Activated CD8-positive, alpha-beta memory T cell treated with anti-CD3 and anti-CD28 coated beads, Interleukin-2, amount 10 ng/mL, durations not matched to agents 7 days and 5 days (primary cell): ENCODE measurements at places on chromosomes 3 and 15.

DNA sequence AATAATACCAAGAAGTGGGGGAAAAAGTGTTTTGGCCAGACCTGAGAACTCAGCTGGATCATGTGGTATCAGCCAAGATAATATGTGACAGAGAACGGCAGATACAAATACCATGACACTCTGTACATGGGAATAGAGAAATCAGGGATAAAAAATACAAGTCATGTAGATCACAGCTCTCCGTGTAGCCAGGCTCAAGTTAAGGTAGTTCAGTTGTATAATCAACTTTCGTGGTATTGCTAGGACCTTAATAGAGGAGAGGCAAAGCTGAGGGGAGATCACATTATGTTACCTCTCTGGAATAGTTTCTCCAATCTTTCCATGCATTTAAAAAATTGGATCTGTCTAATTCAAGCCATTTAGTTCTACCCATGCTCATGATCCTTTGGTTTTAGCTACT lies 179.8 kb downstream of the GHSR start:
- H3K4me3 ChIP-seq: no peak overlapping the region
- no peaks in the 10 kb centered on the region for H3K4me1 ChIP-seq
- peaks cover 8% of the 10 kb centered on the region for H3K36me3 ChIP-seq

GRCh38 chr3:179819379-179819778 lies 166.5 kb downstream of the USP13 start:
- DNase-seq: no peak
- no peaks in the 10 kb centered on the region for H3K36me3 ChIP-seq
- H3K4me1 ChIP-seq: no peaks in the 10 kb centered on the region

GRCh38 chr3:69063636-69064035 lies 11.5 kb upstream of the TMF1 start:
- peak overlapping the region; percentile 61 for H3K4me3 ChIP-seq
- no peaks in the 10 kb centered on the region for H3K27me3 ChIP-seq
- H3K4me1 ChIP-seq: peaks cover 69% of the 10 kb centered on the region
- peak overlapping the region; percentile 86 for H3K27ac ChIP-seq

GRCh38 chr3:53199834-53200233 lies 38.8 kb downstream of the PRKCD start:
- H3K36me3 ChIP-seq: no peaks in the 10 kb centered on the region
- peaks cover 11% of the 10 kb centered on the region for H3K4me1 ChIP-seq
- H3K4me3 ChIP-seq: no peak overlapping the region
- H3K27ac ChIP-seq: no peak overlapping the region

DNA sequence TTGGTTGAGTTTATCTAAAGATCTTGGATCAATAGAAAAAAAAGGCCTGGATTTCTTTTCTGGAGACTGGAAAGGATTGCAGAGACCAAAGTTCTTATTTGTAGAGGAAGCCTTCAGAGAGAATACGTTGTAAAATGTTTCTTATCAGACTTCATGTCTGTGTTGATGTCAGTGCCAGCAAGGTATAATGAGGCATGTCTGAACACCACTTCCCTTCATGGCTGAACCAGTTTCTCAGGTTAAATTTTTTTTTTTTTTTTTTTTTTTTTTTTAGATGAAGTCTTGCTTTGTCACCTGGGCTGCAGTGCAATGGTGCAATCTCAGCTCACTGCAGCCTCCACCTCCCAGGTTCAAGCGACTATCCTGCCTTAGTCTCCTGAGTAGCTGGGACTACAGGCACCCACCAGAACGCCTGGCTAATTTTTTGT lies 17.8 kb upstream of the ZNF774 start:
- no peaks in the 10 kb centered on the region for H3K36me3 ChIP-seq
- H3K4me1 ChIP-seq: peaks cover 10% of the 10 kb centered on the region
- no peak overlapping the region for H3K27ac ChIP-seq
- no peak overlapping the region for H3K4me3 ChIP-seq

GRCh38 chr3:72444656-72445223 lies 403.5 kb downstream of the SHQ1 start:
- peak overlapping the region; percentile 98 for H3K27ac ChIP-seq
- H3K4me1 ChIP-seq: peaks cover 68% of the 10 kb centered on the region
- no peaks in the 10 kb centered on the region for H3K27me3 ChIP-seq
- H3K4me3 ChIP-seq: peak overlapping the region; percentile 99

DNA sequence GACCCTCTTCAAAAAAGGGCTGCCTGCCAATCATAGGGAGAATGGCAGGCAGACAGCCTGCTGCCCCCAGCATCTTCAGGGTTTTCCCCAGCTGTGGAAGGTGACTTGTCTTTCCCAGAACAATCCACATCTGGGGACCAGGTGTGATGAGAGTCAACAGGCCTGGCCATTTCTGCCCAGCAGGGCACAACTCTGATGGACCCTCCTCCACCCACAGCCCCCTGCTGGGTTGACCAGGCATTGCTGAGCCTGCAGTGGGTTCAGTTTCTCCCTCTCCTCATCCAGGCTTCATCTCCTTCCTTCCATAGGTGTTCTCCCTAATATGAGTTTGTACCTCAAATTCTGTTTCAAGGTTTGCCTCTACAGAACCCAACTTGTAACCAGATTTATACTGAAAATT lies 111.0 kb downstream of the MINAR1 start:
- no peaks in the 10 kb centered on the region for H3K4me1 ChIP-seq
- DNase-seq: no peak
- H3K27ac ChIP-seq: no peak overlapping the region
- H3K27me3 ChIP-seq: no peaks in the 10 kb centered on the region

DNA sequence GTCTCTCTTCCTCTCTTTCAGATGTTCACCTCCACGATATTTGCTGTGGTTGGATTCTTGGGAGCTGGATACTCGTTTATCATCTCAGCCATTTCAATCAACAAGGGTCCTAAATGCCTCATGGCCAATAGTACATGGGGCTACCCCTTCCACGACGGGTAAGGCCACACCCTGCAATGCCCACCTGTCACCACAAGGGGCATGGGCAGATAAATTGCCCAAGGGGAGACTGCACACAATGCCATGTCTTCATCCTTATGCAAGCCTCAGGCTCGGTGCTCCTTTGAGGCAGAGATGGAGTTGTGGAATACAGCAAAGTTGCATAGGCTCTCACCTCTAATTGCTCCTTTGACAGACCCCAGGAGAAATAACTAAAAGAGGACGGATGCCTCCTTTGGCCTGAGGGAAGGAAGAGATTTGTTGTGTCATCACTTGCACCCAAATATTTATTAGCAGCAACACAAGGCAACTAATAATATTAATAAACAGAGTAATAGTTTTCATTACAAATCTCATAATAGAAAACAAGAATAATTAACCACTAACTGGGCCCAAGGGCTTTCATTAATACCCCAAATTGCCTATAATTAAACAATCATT lies 13.2 kb downstream of the TM4SF4 start:
- peak; percentile 55 for DNase-seq
- no peaks in the 10 kb centered on the region for H3K36me3 ChIP-seq
- no peak overlapping the region for H3K4me3 ChIP-seq
- H3K4me1 ChIP-seq: no peaks in the 10 kb centered on the region
- peaks cover 20% of the 10 kb centered on the region for H3K27me3 ChIP-seq

DNA sequence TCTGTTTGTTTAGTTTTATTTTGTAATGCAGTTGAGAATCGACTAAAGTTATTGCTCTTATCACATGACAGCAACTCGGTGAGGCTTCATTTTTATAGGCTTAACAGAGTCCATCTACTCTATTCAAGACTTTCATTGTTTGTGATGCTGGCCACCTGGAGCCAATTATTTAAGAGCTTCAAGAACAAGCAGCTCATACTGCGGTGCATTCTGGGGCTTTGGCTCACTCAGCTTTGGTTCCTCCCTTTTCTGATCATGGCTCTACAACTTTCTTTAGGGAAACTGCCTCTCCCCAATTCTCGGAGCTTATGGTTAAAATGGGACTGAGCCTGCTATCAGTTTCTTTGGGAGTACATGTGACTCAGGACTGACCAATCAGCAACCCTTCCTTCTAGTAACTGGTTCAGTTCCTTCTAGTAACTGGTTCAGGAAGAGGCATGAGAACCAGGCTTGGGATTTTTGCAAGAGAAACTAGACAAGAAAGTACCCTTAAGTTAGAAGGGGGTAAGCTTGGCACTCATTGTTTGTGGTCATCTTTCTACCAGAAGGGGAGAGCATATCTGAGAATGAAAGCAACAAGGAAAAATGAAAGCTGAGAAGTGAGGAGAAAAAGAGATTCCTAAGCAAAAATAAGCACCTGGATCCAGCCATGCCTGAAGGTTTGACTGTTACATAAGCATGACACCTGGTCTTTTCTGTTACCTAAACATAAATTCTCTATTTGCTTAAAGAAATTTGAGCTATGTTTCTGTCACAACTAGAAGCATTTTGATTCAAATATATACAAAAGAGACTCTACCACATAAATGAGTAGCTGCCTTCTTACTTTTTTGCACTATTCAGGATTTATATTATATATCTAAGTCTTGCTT lies 24.1 kb upstream of the ARHGEF3 start:
- no peak overlapping the region for H3K27ac ChIP-seq
- H3K36me3 ChIP-seq: peaks cover 8% of the 10 kb centered on the region
- H3K4me1 ChIP-seq: peaks cover 38% of the 10 kb centered on the region

DNA sequence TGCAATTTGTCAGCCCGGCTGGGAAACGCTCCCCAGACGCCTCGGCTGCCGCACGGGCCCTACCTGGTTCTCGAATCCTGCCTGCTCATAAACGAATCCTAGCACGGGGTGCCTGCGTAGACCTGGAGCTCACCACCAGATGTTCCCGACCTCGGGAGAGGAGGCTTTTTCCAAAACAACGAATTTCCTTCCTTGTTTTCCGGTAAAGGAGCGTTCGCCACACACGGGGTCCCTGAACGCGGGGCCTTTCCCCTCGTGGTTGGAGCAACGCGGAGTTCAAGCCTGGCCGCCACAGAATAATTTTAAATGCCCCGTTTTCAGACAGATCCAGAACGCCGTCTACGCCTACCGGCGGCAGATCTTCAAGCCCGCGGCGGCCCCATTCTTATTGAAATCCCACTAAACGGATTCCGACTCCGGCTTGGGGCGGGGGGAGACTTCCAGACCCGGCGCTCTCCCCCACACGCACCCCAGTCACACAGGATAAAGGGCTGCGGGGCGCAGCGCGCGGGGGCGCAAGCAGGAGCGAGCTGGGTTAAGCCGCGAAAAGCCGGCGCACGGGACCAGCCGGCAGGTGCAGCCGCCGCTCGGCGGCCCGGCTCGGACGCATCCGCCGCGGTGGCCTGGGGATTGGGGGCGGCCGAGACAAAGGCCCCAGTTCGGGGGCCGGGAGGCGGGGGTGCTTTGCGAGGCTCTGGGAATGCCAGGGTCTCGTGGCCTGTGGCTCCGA lies 895 bp downstream of the GATA2 start:
- no peaks in the 10 kb centered on the region for H3K36me3 ChIP-seq
- H3K4me1 ChIP-seq: peaks cover 22% of the 10 kb centered on the region
- peak overlapping the region; percentile 46 for H3K27ac ChIP-seq
- H3K27me3 ChIP-seq: peaks cover 76% of the 10 kb centered on the region
- no peak for DNase-seq

DNA sequence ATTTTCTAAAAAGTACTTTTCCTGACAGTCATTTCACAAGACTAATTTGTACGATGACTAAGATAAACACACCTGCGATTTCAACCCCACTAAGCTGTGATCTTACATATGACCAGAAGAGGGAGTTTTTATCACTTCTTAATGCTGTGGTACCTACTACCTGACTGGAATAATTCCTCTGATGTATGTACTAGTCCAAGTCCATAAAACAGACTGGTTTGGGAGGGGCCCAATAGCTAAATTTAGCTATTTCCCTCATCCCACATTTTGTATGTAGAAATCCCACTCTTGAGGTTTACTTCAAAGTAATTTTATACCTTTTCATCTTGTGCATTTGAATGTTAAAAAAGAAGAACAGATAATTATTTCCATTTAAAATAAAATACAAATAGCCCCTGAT lies 49.7 kb upstream of the SCAANT1 start:
- no peak for DNase-seq
- peaks cover 53% of the 10 kb centered on the region for H3K4me1 ChIP-seq
- peaks cover 4% of the 10 kb centered on the region for H3K36me3 ChIP-seq
- H3K4me3 ChIP-seq: no peak overlapping the region

GRCh38 chr3:189914799-189915198 lies 205.9 kb downstream of the P3H2 start:
- no peak overlapping the region for H3K27ac ChIP-seq
- no peak overlapping the region for H3K4me3 ChIP-seq
- H3K36me3 ChIP-seq: no peaks in the 10 kb centered on the region
- no peaks in the 10 kb centered on the region for H3K4me1 ChIP-seq

- H3K27me3 ChIP-seq: peaks cover 20% of the 10 kb centered on the region
- no peak overlapping the region for H3K4me3 ChIP-seq
Observed at GRCh38 chr3:10508235-10508618, 2.8 kb upstream of the ATP2B2 start.

DNA sequence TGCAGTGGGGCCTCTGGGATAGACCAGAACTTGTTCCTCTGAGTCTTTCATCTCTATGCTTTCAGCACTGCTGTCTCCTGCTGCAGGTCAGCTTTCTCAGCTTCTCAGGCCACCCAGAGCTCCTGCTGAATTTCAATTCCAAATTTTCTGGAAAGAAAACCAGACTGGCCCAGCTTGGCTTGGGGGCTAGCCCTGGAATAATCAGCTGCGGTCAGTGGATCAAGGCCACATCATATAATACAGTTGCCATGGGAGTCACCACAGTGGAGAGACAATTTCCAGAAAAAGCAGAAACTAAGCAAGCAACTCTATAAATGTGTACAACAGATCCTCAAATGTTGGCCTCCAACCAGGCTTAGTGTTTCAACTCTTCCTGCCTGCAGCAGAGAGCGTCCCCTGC lies 91.1 kb upstream of the SLC24A5 start:
- no peaks in the 10 kb centered on the region for H3K36me3 ChIP-seq
- no peaks in the 10 kb centered on the region for H3K4me1 ChIP-seq

- H3K27ac ChIP-seq: no peak overlapping the region
- no peaks in the 10 kb centered on the region for H3K27me3 ChIP-seq
- peaks cover 3% of the 10 kb centered on the region for H3K4me1 ChIP-seq
- peaks cover 45% of the 10 kb centered on the region for H3K36me3 ChIP-seq
- DNase-seq: no peak
Observed at GRCh38 chr15:40992241-40992741, 39.0 kb downstream of the CHAC1 start.

GRCh38 chr3:190369668-190370295 lies 18.2 kb upstream of the CLDN16 start:
- H3K4me3 ChIP-seq: no peak overlapping the region
- H3K36me3 ChIP-seq: no peaks in the 10 kb centered on the region
- H3K27me3 ChIP-seq: no peaks in the 10 kb centered on the region
- no peak for DNase-seq

DNA sequence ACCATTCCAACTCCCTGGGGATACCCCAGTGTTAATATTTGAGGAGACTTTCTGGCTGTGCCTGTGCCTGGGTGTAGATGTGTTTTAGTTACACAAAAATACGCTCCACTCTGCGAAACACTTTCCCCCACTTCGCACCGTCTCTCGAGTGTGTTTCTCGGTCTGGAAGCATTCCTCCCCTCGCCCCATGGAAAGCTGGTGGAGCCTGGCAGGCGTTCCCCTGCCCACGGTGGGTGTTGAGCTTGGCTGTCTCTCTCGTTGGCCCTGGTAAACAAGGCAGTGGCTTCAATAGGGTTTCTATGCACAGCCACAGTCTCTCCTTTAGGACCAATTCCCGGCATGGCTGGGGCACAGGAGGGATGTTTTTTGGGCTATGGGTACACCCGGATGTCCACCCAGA lies 19.3 kb downstream of the IQSEC1 start:
- DNase-seq: no peak
- H3K27me3 ChIP-seq: no peaks in the 10 kb centered on the region
- H3K27ac ChIP-seq: no peak overlapping the region
- H3K4me1 ChIP-seq: no peaks in the 10 kb centered on the region
- H3K4me3 ChIP-seq: no peak overlapping the region
